ENCODE measurements at places on chromosomes 6 and 20. TPM values are rescaled to one million over a fixed set of nuclear protein-coding genes. Genes with fewer than 3 reads are reported as not detected.

Gene CLPSL2
- not detected for total RNA-seq

Gene PBOV1
- total RNA-seq: not detected

Gene MYH7B
- 0.19 TPM for total RNA-seq

Gene CCN2
- total RNA-seq: not detected

Gene WFDC2
- not detected for total RNA-seq

Gene ESR1
- total RNA-seq: 4.9 TPM

Gene CBLN4
- not detected for total RNA-seq

Gene MUC22
- not detected for total RNA-seq

GRCh38 chr6:121816361-121816760, 380.9 kb downstream of the GJA1 start:
- DNase-seq: no peak
- H3K4me3 ChIP-seq: no peak overlapping the region
- no peaks in the 10 kb centered on the region for H3K4me1 ChIP-seq
- H3K36me3 ChIP-seq: peaks cover 9% of the 10 kb centered on the region

DNA sequence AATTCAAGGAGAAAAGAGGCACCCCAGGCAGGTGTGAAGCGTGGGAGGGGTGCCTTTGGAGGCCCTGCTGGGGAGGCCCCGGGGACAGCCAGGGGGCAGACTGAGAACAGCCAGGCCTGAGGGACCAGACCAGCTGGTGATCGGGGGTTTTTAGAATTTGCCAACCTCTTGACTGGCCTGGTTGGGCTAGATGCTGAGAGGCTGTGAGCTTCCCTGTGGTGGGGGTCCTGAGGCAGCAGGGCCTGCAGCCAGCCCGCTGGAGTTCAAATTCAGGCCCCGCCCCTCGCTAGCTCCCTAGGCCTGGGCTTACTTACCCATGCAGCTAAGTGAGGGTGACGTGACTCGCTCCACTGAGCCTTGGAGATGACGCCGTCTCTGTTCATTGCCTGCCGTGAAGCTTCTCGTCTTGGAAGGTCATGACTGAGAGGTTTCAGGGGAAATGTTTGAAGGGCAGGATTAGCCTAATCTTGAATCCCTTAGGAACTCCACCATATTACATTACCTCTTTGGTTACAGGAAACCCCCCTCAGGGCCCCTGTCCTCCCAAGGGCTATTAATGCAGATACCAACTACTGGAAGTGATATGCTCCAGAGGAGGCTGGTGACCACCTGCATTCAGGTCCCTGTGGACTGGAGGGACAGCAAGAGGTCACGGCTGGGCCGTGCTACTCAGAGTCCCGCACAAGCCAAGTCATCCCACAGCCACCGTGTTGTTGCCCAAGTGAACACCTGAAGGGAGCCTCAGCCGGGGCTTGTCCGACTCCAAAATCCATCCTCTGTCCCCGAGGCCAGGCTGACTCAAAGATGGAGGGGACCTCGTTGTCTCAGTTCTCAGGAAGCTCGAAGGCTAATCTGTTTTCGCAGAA, 73.9 kb upstream of the DUSP22 start:
- H3K36me3 ChIP-seq: peaks cover 4% of the 10 kb centered on the region
- H3K27me3 ChIP-seq: peaks cover 1% of the 10 kb centered on the region
- peak overlapping the region; percentile 31 for H3K4me3 ChIP-seq
- peak overlapping the region; percentile 94 for H3K27ac ChIP-seq

DNA sequence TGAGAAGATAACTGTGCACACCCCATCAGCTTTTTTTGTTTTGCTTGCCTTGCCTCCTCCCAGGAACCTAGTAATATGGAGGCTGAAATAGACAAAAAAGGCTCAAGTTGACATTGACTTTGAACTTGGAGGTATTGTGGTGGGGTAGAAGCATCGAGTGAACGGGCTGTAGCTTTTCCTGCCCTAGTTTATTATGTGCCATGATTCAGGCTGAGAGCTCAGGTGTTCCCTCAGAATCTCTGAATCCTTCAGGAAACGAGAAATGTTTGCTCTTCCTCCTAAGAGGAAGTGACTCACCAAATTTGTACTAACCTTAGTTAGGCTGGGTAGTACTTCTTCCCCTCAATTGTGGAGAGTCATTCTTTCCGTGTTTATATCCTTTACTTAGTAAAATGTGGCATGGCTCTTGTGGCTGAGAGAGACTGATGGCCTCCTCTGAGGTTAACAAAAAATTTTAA, 98.8 kb downstream of the SASH1 start:
- no peak overlapping the region for H3K27ac ChIP-seq
- H3K4me1 ChIP-seq: no peaks in the 10 kb centered on the region
- peaks cover 31% of the 10 kb centered on the region for H3K27me3 ChIP-seq
- H3K36me3 ChIP-seq: no peaks in the 10 kb centered on the region

DNA sequence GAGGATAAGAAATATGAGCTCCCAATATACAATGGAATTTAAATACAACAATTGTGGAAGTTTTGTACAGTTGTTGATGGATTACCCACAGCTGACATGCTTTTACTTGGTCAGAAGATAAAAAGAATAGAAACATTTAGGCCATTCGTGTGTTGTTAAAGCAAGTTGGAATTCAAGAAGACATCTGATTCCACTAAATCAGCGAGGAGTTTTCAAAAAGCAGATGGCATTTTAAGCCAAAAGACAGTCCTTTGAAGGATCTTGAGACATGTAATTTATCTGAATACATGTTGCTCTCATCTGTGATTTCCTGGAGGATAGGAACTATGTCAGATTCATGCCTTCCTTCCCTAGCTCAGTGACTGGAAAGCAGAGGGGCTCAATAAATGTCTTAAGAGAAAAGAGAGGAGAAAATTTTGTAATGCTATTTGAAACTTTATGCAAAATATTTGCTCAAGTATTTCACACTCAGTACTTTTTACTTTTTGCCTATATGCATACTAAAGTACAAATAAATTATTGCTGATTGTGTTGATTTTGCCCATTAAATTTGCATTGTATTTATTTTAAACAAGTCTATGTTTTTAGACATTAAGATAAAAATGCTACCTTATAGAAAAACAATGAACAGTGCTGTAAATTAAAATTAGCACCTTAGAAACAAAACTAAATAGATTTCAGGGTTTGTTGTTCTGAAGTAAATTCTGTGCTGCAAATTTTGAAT, 733.8 kb upstream of the FLRT3 start:
- no peak for DNase-seq
- H3K36me3 ChIP-seq: peaks cover 8% of the 10 kb centered on the region
- no peak overlapping the region for H3K27ac ChIP-seq
- H3K4me1 ChIP-seq: no peaks in the 10 kb centered on the region
- H3K27me3 ChIP-seq: no peaks in the 10 kb centered on the region

DNA sequence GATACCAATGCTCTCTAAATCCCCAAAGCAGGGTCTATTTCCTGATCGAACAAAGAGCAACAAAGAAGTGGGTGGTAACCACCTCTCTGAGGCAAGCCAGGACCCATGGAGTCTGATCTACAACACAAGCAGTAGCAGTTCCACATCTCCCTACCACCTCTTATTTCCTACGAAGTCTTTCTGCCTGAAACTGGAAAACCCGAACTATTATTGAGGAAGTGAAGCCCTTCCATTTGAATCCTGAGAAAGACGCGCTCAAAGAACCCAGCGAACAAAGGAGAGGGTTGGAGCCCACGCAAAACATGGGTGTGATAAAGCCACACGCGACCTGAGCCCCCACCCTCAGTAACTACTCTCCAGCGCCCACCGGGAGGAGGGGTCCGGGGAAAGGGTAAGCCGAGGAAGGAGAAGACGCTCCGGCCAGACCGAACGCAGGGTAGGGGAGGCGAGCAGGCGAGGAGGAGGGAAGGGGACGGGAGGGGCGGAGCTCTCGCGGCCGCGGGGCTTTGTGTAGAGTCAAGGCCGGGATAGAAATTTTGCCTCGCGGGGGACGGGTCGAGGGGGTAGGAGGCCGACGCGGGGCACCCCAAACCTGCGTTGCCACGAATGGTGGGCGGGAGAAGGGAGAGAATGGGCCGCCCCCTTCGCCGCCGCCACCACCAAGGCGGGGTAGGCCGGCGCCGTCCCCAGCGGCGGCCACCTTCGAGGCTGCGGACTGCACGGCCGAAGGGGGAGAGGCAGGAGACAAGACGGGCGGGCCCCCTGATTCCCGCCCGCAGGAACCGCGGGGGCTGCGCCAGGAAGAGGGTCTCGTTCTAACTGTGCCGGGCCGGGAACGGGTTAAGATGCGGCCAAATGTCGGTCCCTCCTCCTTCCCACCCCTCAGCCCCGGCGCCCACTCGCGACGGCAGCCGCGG, 802 bp downstream of the HDAC2 start:
- H3K27me3 ChIP-seq: no peaks in the 10 kb centered on the region
- H3K4me1 ChIP-seq: peaks cover 34% of the 10 kb centered on the region
- no peaks in the 10 kb centered on the region for H3K36me3 ChIP-seq
- DNase-seq: peak; percentile 71

- H3K36me3 ChIP-seq: peaks cover 6% of the 10 kb centered on the region
- peaks cover 44% of the 10 kb centered on the region for H3K27me3 ChIP-seq
- no peak overlapping the region for H3K4me3 ChIP-seq
- no peak for DNase-seq
- peaks cover 7% of the 10 kb centered on the region for H3K4me1 ChIP-seq
Observed at GRCh38 chr6:3455569-3456394, 1.1 kb downstream of the SLC22A23 start.

GRCh38 chr6:63565058-63565726, 7.1 kb upstream of the LOC128125822 start:
- H3K27ac ChIP-seq: no peak overlapping the region
- H3K36me3 ChIP-seq: no peaks in the 10 kb centered on the region
- no peaks in the 10 kb centered on the region for H3K4me1 ChIP-seq

DNA sequence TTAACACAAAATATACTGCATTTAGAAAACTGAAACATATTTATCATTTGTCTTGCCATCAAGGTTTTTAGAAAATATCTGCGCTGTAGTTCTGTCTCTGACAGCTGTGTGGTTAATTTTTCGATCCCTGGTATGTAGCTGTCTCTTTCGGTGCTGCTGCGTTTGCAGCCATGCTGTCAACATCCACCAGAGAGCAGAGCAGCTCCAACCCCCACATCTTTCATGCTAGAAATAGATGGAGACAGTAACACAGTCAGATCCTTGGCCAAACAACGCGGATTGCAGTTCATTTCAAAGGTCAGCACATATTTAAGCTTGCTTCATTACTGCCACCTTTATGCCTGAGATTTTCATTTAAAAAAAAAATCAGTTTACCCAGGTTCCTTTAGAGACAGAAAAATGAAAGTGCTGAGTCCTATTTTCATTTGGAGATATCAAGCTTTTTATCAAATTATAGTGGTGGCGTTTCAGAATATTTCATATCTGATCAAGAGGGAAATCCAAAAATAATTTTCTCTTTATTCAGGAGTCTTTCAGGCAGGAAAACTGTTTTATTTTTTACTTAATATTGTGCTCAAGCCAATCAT, 157.7 kb upstream of the MMS22L start:
- H3K4me1 ChIP-seq: no peaks in the 10 kb centered on the region
- H3K36me3 ChIP-seq: no peaks in the 10 kb centered on the region
- DNase-seq: no peak

- H3K27me3 ChIP-seq: peaks cover 10% of the 10 kb centered on the region
- no peak overlapping the region for H3K27ac ChIP-seq
- H3K4me3 ChIP-seq: no peak overlapping the region
- H3K36me3 ChIP-seq: no peaks in the 10 kb centered on the region
- DNase-seq: no peak
Observed at GRCh38 chr6:25547797-25548196, 104.2 kb upstream of the SCGN start.

- peak overlapping the region; percentile 74 for H3K4me3 ChIP-seq
- DNase-seq: no peak
- peaks cover 8% of the 10 kb centered on the region for H3K27me3 ChIP-seq
- peaks cover 38% of the 10 kb centered on the region for H3K4me1 ChIP-seq
- H3K36me3 ChIP-seq: no peaks in the 10 kb centered on the region
- peak overlapping the region; percentile 88 for H3K27ac ChIP-seq
Observed at GRCh38 chr6:45920819-45921511, 94.7 kb downstream of the CLIC5 start.

- no peaks in the 10 kb centered on the region for H3K27me3 ChIP-seq
- no peaks in the 10 kb centered on the region for H3K36me3 ChIP-seq
- peaks cover 26% of the 10 kb centered on the region for H3K4me1 ChIP-seq
Observed at GRCh38 chr6:11128608-11129007, 17.1 kb upstream of the ERVFRD-1 start.

DNA sequence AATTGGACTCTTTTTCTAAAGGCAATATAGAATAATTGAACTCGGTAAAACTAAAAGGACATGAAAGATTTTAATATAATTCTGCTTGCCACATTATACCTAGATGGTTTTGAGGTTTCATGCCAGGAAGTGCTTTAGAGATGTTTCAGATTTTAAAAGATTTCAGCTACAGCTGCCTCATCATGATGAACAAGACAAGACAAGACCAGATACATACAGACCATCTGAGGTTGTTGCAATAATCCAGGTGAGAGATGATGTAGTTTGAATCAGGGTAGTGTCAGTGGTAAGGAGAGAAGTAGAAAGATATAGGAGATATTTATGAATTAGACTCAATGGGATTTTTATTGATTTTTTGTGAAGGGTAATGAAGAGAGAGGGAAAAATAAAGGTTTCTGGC, 374.3 kb upstream of the HSF2 start:
- H3K27me3 ChIP-seq: no peaks in the 10 kb centered on the region
- DNase-seq: no peak
- H3K4me3 ChIP-seq: no peak overlapping the region
- no peaks in the 10 kb centered on the region for H3K36me3 ChIP-seq

GRCh38 chr20:34547844-34548613, 10.5 kb upstream of the MAP1LC3A start:
- no peak overlapping the region for H3K4me3 ChIP-seq
- H3K36me3 ChIP-seq: no peaks in the 10 kb centered on the region
- DNase-seq: no peak
- H3K27ac ChIP-seq: no peak overlapping the region
- no peaks in the 10 kb centered on the region for H3K27me3 ChIP-seq

GRCh38 chr6:25503686-25504085, 148.3 kb upstream of the SCGN start:
- H3K36me3 ChIP-seq: no peaks in the 10 kb centered on the region
- no peak overlapping the region for H3K4me3 ChIP-seq
- no peak overlapping the region for H3K27ac ChIP-seq
- peaks cover 3% of the 10 kb centered on the region for H3K27me3 ChIP-seq
- DNase-seq: no peak

DNA sequence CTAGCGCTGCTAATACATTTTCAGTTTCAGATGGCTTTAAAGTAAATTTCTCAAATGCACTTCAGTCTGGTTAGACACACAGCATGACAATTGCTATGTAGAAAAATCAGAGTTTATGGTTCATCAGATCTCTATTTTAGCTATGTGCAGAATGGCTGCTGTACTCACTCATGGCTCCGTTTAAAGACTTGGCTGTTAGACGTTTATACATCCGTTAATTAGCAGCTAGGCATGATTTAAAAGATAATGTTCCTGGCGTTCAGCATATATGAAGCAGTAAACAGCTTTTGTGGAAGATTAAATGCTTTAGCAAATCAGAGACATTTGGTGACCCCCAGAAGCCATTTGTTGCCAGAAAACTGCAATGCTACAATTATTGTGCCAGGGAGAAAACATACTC, 350.0 kb upstream of the MANEA start:
- H3K4me1 ChIP-seq: no peaks in the 10 kb centered on the region
- no peaks in the 10 kb centered on the region for H3K27me3 ChIP-seq
- no peak overlapping the region for H3K27ac ChIP-seq
- no peak overlapping the region for H3K4me3 ChIP-seq
- DNase-seq: no peak
- H3K36me3 ChIP-seq: no peaks in the 10 kb centered on the region

GRCh38 chr6:37866590-37867507, 47.3 kb downstream of the ZFAND3 start:
- DNase-seq: no peak
- H3K27me3 ChIP-seq: no peaks in the 10 kb centered on the region
- no peaks in the 10 kb centered on the region for H3K36me3 ChIP-seq
- H3K4me3 ChIP-seq: peak overlapping the region; percentile 14
- H3K4me1 ChIP-seq: peaks cover 65% of the 10 kb centered on the region
- H3K27ac ChIP-seq: peak overlapping the region; percentile 78
